T-cell (primary cell): ENCODE measurements at places on chromosomes 3 and 15.

- no peak for DNase-seq
These were observed 29.9 kb upstream of the STT3B start for GRCh38 chr3:31502803-31503221.

DNA sequence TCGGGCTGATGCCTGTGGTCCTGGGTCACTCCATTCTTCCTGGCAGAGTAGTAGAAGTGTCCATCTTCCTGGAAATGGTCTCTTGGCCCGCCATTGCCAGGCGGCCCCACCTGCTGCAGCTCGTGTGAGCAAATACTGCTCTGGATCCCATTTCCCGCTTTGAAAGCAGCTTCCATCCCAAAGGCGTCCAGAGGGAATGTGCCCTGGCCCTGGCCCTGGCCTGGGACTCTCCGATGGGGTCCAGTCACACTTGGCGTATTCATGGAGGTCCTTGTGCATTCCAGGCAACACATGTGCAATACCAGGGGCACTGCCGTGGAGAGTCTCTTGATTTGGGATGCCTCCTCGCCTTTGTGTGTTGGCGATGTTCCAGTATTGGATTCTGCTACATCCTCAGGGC is 111.1 kb downstream of the SNRPN start:
- DNase-seq = no peak

- DNase-seq = no peak
These were observed 28.8 kb downstream of the GBE1 start for GRCh38 chr3:81732642-81733041.

DNA sequence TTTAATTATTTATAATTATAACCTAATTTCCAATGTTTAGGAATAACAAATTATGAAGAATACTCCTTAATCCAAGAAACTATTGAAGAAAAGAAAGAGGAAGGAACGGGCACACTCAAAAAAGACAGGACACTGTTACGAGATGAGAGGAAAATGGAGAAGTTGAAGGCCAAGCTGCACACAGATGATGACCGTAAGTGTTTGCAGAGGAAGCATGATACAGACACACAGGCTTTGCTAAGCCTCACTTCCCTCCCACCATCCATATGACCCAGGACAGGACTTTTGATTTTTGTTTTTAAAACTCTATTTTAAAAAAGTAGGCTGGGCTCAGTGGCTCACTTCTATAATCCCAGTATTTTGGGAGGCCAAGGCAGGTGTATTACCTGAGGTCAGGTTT is 389.4 kb upstream of the TPM1 start:
- DNase-seq = no peak

DNA sequence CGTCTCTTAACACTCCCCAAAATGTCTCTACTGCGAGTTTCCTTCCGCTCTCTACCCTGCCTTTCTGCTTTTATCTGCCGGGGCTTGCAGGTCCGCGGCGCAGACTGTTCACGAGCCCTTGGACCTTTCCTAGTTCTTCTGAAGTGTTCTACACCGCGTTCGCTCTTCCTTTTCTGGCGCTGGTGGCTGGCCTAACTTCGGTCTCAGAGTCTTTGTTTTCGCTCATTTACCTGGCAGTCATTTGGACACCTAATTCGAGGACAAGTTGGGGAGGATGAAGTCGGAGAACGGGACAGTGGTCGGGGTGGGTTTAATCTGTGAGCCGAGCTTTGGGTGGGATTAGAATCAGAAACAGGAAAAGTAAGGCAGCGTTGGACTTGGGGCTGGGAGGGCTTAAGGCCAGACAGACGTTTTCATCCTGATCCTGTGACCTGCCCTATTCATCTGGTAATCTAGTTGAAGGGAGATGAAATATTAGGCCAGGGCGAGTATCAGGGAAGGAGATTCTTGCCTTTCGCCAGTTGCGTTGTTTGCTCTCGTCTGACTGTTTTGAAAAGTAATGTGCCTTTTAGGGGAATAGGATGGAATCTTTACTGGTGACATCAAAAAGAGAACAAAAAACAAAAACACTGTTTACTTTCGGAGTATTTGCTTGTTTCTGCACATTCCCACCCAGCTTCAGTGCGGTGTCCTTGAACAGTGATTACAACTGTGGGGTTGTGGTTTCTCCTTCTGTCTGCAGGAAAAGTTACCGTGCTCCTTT is 1.8 kb downstream of the DIPK2A start:
- no peak for DNase-seq

GRCh38 chr3:49611291-49611690 is 57.0 kb downstream of the BSN start:
- DNase-seq = no peak

GRCh38 chr15:73394782-73395181 is 26.0 kb upstream of the HCN4 start:
- DNase-seq = no peak

DNA sequence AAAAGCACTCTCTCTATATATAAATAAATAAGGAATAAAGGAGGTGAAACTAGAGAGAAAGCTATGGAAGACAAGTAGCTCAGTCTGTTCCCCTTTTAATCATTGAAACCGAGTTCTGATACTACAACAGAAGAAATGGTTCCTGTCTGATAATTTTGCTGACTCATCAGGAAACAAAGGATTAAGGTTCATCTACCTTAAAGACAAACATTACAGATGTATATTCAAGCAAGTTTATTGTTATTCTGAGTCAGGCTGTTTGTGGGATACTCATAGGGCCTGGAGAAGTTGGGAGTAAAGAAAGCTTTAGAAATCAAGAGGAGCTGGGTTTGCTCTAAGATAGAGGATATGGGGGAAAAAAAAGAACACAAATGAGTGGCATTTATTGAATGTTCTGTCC is 566.0 kb downstream of the ROBO2 start:
- DNase-seq = no peak

DNA sequence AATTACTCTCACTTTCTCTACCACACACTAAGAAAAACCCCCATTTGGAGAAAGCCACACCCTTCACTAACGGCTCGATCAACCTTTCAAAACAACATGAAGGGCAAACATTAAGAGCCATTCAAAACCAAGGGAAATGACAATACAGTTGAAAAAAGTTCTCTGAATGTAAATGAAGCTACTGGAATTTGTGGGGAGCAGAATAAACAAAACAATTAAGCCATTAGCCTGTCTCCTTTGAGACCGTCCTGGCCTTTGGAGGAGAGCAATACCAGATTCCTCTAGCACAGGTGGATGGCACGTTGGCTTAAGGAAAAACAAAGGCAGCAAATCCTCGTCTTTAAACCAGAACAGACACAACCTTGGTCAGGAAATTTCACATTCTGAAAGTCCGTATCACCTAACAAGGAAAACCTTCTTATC is 18.7 kb downstream of the MYO1E start:
- no peak for DNase-seq

DNA sequence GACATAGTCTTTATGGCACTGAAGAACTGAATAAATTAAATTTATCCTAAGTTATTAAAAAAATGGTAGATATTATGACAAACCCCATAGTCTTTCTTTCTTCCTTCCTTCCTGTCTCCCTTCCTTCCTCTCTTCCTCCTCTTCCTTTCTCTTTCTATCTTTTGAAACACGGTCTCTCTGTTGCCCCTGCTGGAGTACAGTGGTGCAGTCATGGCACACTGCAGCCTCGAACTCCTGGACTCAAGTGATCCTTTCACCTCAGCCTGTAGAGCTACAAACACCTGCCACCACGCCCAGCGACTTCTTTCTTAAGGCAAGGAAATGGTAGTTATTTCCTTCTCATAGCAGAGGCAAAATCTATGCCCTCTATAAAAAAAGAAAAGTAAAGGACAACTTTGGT is 354.6 kb downstream of the GAP43 start:
- no peak for DNase-seq

- DNase-seq = no peak
These were observed 125.1 kb downstream of the PLCL2 start for GRCh38 chr3:17009826-17010225.

DNA sequence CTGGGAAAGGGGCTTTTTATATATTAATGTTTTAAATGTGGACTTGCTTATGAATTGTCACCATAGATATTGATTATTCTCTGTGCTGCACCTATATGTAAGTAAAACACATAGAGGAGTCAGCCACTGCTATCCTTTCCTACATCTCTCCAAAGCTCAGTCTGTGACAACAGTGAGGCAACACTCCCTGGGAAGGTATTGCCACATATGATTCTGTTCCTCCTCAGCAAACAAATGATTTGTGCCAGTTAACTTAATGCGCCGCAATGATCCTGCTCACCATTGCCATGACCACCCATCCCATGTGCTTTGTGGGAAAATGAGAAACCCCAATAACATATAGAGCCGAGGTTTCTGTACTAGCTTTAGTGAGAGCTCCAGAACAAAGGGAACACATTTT is 75.1 kb upstream of the FBN1 start:
- DNase-seq = no peak

DNA sequence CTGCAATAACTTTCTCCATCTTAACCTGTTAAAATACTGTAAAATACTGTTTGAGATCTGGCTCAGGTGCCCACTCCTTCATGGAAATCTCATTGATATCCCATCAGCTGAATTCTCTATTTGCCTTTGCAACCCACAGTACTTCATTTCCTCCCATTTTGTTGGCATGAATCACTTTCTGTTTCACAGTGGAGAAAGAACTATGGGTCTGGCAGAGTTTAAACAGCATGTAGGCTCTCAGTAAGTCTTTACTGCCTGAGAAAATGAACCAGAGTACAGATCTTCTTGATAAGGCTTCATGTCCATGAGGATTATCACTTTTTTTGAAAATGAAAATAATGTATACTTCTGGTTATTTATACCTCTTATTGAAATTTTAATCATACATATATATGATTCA is 245.9 kb downstream of the NAALADL2 start:
- no peak for DNase-seq

GRCh38 chr3:7683426-7683825 is 818.2 kb upstream of the LMCD1 start:
- no peak for DNase-seq

DNA sequence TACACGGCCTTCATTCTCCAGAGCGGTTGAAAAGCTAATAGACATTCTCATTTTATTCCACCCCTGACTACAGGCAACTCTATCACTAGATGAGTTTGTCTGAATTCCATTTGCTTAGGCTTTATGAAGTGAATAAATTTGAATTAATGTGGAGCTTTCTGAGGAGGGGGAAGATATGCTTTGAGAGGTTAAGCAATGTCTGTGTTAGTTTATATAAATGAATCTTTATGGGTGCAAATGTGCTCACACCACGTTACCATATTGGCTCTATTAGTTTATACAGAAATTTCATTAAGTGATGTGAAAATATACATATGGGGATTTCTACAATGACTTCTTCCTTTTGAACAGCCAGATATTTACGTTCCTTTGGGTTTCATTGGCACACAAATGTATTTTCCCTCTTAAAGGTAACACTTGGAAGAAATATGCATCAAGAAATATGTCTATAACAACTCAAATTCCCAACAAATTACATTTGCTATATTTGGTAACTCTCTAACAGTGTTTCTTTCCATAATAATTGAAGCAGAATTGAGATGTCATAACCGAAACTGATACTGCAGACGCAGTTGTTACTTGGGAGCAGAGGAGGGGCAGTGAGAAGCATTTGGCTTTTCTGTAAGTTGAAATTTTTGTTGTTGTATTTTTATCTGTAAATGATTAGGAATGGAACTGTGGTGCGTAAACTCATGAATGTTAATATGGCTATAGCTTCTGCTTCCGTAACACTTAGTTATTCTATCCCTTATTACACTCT is 359.4 kb downstream of the CACNA2D3 start:
- no peak for DNase-seq

DNA sequence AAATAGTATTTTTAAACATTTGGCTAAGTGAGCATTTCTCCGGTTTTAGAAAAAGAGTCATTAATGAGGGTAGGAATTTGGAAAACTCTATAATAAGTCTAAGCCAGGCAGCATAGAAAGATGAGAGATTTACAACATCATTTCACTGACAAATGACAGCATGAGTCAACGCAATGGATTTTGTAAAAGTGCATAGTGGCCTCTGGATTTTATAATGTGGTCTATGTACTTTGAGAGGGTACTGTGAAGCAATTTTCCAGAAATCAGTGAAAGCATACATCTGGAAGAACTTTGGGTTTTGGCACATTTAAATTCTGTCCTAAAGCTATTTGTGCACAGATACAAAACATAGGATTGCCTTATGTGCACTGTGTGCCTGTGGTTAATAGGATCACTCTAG is 130.8 kb upstream of the CCNL1 start:
- no peak for DNase-seq

- no peak for DNase-seq
These were observed 73.7 kb downstream of the WWTR1 start for GRCh38 chr3:149583921-149584635.

- DNase-seq = no peak
These were observed 96.1 kb downstream of the FMN1 start for GRCh38 chr15:33098094-33099058.

DNA sequence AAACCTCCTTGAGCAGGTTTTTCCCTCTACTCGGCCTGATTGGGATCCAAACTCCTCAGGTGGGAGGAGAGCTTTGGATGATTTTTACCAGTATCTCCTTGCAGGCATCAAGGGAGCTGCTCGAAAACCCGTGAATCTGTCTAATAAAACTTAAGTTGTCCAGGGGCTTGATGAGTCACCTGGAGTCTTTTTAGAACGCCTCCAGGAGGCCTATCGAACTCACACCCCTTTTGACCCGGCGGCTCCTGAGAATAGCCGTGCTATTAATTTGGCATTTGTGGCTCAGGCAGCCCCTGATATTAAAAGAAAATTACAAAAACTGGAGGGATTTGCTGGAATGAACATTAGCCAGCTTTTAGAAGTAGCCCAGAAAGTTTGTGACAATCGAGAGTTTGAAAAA is 41.6 kb downstream of the ZBTB11 start:
- DNase-seq = no peak

DNA sequence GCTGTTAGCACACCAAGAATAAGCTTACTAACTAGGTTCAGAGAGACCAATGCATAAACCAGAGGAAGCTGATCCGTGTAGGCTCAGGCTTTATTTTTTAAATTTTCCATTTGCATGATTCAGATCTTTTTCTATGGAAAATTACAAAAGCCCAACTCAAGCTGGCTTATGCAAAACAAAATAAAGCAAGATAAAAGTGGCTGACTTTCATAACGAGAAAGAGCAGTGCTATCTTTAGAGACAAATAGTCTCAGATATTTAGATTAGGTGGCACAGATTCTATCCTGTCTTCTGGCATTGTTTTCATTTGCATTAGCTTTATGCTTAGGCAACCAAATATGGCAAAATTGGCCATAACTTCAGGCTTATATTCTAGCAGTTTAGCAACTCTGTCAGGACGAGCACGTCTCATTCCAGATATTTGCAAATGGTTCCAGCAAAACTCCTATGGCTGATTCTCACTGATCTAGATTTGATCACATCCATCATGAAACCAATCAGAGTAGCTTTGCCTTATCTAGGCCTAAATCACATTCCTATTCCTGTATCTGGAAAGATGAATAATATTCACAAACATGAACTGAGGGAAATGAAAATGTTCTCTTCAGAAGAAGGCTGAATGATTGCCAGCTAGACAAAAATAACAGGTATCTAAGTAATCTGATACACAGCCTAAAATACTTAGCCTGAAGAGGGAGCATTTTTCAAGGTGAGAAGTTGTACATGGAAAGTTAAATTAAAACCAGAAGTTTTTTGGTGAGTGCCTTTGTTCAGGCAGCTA is 216.4 kb upstream of the DPPA4 start:
- DNase-seq = no peak

GRCh38 chr3:11071096-11071755 is 78.7 kb downstream of the SLC6A1 start:
- DNase-seq = no peak

GRCh38 chr3:24192469-24193056 is 247.5 kb downstream of the NR1D2 start:
- no peak for DNase-seq
